ENCODE measurements at places on chromosomes 16 and 17.

- DNase-seq: no peak
Measured at GRCh38 chr17:76679239-76679638, 31.5 kb downstream of the MXRA7 start.

DNA sequence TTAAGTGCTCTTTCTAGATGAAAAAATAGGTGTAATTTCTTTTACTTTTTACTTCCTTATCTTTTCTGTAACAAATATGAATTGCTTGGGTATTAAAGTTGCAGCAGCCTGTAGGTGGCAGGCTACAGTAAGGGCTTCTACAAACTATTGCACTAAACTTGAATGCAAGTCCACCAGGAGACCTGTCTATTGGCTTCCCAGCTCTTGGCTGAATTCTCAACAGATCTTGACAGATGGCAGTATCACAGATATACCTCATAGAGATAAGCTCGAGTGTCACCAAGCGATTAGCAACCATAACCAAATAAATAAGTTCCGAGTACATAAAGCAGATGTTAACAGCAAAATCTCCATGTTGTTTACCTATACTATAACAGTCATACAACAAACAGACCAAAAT is 5.9 kb downstream of the BBS2 start:
- DNase-seq: peak; percentile 78

DNA sequence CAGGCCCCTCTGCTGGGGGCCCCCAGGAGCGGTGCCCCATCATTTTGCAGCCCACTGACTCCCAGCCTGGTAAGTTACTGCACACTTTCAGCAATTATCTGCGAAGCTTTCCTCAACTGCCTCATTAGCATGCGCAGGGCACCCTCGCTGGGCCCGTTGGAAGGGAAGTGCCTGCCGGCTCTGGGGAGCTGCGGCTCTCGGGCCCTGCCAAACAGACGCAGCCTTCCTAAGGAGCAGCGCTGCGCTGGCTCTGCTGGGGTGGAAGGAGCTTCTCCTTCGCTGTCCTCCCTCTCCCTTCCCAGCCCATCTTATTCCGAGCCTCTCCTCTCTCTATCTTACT is 71.0 kb downstream of the RBBP6 start:
- DNase-seq: peak; percentile 53

GRCh38 chr16:85162478-85163277 is 50.4 kb upstream of the CIBAR2 start:
- peak; percentile 81 for DNase-seq

Data from ELR (cell line).